ENCODE measurements at places on chromosomes 5 and 9.

- DNase-seq: no peak
These were observed 363.4 kb downstream of the RAB3C start for GRCh38 chr5:58946230-58946629.

DNA sequence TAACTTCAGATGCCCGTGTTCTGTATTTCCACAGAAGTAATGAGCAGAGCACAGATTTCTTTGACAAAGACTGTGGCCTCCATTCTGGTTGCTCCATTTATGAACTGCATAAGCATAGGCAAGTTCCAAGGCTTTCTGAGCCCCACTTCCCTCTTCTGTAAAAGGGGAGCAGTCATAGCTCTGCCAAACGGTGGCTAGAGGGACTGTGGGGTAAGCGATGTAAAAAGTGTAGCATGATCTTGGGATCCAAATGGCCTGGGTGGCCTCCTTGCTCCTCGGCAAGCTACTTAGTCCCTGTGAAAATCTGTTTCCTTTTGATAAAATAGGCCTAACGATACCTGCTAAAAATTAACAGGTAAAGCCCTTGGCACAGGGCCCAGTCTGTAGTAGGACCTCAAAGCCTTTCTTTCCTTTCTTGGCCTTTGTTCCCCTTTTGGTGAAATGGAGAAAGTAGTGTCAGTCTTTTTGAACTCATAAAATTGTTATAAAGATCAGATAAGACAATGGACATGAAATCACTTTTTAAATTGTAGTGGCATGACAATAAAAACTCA lies 646.6 kb downstream of the ACTL7B start:
- no peak for DNase-seq

DNA sequence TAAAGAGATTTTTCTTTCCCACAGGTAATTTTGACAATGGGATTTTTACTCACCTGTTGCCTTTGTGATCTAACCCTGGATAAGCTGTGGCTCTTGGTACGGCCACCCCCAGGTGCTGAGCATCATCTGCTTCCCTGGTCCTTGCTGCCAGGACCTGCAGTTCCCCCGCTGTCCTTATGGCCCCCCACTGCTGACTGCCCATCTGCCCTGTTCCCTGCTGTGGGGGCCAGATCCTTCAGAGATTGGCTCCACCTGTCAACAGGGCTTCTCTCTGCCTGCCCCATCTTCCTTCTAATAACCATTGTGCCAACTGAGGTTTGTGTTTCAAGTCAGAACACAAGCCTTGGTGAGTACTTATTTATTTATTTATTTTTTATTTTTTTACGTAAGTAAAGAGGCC lies 183.3 kb downstream of the MAPKAP1 start:
- no peak for DNase-seq

DNA sequence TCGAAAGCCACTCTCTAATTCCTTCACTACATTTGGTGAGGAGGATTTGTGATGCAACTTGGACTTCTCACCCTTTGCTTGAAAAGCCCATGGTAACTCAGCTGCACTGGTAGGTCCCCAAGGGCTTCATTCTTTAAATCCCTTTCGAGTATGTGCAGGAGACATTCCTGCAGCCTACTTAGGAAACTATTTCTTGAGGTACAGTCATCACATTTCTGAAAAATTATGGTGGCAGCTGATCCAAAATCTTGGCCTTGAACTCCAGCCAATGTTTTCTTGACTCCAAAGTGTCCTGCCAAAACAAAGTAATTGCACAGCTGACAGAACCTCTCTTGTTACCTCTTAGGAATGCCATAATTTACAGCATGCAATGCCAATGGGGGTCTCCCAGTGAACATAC lies 99.7 kb downstream of the NPR3 start:
- no peak for DNase-seq

DNA sequence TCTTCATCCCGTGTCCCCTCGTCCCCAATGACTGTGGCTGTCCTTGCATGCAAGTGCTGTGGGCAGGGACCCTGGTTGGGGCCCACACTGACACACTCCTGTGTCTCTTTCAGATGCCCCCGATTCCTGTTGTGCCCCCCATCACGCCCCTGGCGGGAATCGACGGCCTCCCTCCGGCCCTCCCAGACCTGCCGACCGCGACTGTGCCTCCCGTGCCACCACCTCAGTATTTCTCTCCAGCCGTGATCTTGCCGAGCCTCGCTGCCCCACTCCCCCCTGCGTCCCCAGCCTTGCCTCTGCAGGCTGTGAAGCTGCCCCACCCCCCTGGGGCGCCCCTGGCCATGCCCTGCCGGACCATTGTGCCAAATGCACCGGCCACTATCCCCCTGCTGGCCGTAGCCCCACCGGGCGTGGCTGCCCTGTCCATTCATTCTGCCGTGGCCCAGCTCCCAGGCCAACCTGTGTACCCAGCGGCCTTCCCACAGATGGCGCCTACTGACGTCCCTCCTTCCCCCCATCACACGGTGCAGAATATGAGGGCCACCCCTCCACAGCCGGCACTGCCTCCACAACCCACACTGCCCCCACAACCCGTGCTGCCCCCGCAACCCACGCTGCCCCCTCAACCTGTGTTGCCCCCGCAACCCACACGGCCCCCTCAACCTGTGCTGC lies 75.0 kb downstream of the WNK2 start:
- peak; percentile 22 for DNase-seq

- no peak for DNase-seq
These were observed 117.2 kb upstream of the TBCA start for GRCh38 chr5:77893225-77893860.

- DNase-seq: no peak
These were observed 728.2 kb downstream of the BRINP1 start for GRCh38 chr9:118640836-118641560.

DNA sequence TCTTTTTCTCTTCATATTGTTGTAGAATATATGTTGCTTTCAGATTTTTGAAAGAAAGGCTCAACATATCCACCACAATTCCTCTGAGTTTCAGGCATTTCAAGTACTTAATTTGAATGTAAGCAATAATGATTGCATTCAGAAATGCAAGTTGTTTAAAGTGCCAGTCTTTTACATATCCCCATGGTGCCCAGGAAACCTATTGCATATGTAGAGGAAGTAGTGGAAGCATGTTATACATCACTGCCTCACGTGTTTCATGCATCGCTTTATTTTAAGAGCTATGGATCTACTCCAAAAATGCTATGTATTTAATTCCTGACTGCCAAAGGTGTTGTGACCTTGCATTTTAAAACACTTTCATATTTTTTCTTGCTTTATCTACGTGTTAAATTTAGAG lies 28.1 kb downstream of the CPEB4 start:
- DNase-seq: no peak

- DNase-seq: no peak
These were observed 30.0 kb downstream of the NEURL1B start for GRCh38 chr5:172671091-172671490.
